Activated CD4-positive, CD25-positive, alpha-beta regulatory T cell treated with anti-CD3 and anti-CD28 coated beads, Interleukin-2, amount 50 U/mL, for 72 hours (primary cell): ENCODE measurements at places on chromosomes 3 and 15.
A peak's percentile ranks its signal among the peaks of the same experiment; 100 is the strongest.

DNA sequence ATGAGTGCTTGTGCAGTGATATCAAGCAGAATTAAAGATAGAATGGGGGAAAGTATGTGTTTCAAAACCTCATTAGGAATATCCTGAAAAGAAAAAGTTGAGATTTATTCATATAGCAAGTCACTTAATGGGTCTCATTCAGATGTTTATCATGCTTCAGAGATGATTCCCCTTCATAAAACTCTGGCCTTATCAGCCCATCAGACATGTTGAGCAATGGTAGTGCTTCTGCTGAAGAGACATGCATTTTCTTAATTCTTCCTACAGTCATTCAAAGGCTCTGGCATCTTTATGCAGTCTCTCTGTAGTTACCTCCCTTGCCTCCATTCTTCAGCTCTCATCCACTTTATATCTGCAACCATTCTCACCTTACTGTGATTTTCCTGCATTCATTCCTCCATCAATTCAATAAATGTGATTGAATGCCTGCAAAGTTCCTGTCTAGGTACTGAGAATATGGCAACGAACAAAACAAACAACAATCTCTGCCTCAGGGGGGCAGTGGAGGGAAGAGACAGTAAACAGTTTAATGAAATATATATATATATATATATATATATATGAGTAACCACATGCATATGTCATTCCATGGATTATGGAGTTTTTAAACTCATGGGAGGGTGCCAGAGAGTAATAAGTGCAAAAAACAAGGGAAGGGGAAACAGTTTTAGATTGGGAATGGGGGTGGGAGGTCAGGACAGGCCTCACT, 138.5 kb downstream of the NECTIN3 start:
- DNase-seq: no peak

- DNase-seq: peak; percentile 63
Observed at GRCh38 chr3:13657660-13658435, 108.9 kb downstream of the FBLN2 start.

GRCh38 chr15:39404767-39405181, 176.1 kb upstream of the THBS1 start:
- no peak for DNase-seq

GRCh38 chr3:168071591-168072322, 24.0 kb downstream of the GOLIM4 start:
- no peak for DNase-seq

- no peak for DNase-seq
Observed at GRCh38 chr15:43943511-43943910, 116.7 kb downstream of the WDR76 start.

DNA sequence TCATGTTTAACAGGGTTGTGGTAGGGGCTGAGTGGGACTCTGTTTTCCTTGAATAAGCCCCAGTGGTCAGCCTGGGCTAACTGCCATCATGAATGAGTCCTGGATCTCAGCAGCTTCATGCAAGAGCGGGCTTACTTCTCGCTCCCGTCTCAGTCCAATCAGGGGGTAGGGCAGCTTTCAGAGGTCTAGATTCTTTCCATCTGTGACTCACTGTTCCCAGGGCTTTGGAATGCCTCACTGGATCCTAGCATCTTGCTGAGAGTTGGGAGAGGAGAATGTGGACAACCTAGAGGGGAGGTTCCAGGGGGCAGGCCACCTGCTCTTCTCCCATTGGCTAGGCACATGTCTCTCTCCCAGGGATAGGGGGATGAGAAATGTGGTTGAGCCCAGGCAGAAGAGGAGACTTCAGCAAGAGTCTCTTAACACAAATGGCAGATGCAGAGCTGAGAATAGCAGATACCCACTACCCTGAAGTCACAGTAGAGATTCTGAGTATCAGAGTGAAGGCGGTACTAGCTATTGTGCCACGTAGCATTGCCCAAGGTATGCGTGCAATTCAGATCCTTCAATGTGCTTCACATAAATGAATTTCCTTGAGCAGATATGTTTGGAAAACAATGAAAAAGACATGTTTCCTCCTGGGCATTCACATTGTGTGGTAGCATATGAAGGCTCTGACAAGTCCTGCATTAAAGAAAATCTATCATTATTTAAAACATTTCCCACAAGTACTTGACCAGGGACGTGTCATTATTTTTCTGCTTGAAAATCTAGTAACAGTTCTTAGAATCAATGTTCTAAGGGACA, 257.7 kb upstream of the PROK2 start:
- DNase-seq: no peak

- no peak for DNase-seq
Observed at GRCh38 chr3:122893754-122894668, 99.1 kb downstream of the SLC49A4 start.

GRCh38 chr3:4525560-4526223, 32.5 kb downstream of the ITPR1 start:
- no peak for DNase-seq

DNA sequence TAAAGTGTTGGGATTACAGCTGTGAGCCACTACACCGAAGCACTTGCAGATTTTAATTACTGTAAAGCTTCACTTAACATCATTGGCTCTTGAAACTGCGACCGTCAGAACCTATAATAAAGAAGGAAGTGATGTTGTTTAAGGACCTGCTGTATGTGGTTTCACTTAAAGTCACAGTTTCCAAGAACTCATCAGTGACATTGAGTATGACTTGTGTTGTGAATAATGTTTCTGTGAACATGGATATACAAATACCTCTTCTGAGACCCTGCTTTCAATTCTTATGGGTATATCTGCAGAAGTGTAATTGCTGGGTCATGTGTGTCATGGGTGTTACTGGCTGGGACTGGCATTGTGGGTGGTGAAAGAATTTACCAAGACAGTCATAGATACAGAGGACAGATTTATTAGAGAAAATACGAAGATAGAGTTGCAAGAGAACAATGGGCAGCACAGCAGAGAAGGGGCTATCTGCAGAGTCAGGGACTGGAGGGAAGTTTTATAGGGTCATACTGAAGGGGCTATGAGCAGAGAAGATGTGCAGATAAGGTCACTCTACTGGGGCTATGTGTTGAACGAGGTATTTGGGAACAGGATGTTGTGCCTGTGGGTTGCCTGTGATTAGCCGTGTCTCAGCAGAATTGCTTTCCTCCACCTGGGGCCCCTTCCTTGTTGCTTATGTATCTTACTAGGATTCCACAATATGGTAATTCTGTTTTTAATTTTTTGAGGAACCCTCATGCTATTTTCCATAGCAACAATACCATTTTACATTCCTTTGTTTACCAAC, 4.5 kb downstream of the NDUFB5 start:
- DNase-seq: no peak

GRCh38 chr3:138692152-138692551, 83.6 kb downstream of the FAIM start:
- no peak for DNase-seq

DNA sequence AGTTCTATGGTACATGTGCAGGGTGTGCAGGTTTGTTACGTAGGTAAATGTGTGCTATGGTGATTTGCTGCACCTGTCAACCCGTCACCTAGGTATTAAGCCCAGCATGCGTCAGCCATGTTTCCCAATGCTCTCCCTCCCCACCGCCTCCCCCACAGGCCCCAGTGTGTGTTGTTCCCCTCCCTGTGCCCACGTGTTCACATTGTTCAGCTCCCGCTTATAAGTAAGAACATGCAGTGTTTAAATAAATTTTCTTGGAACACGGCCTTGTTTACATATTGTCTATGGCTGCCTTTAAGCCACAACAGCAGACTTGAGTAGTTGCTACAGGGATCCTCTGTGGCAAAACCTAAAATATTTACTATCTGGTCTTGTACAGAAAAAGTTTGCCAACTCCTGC, 41.3 kb upstream of the CORO2B start:
- DNase-seq: no peak

DNA sequence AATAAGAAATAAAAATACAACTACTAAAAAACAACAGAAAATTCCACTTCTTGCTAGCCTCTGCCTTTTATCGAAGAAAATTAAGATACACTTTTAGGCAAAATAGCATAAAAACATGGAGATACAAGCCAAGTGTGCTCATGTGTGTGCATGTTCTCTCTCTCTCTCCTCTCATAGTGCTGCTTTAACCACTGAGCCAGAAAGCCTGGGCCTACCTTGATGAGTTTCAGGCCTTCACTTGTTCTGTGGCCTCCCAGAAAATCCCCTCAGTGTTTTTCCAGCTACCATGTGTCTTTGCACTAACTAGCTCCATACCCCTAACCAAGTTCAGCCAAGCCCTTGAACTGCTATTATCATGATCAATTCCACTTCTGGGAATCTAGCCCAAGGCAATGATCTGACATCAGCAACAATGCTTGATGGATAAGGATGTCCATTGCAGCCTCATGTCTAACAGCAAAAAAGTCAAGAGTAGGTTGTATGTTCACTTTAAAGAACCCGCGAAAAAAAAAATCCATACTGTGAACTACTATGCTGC, 18.1 kb downstream of the CYP11A1 start:
- DNase-seq: no peak

GRCh38 chr3:112582244-112582874, 20.5 kb downstream of the SLC35A5 start:
- no peak for DNase-seq

DNA sequence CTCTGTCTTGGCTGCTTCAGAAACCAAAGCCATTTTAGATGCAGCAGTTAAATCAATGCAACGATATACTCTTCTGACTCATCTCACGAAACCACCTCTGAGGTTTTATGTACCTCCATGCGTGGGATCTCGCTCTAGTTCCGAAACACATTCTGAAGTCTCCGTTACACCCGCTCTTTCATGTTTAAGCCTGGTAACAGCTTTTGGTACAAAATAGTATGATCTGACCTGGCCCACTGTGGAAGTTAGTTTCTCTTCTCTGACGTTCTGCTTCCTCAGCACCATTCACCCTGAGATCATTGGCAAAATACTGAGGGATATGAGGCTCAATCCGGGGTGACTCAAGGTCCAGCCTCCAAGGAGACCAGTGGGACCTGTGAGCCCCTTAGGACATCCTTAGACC, 121.9 kb downstream of the TMEM266 start:
- no peak for DNase-seq

DNA sequence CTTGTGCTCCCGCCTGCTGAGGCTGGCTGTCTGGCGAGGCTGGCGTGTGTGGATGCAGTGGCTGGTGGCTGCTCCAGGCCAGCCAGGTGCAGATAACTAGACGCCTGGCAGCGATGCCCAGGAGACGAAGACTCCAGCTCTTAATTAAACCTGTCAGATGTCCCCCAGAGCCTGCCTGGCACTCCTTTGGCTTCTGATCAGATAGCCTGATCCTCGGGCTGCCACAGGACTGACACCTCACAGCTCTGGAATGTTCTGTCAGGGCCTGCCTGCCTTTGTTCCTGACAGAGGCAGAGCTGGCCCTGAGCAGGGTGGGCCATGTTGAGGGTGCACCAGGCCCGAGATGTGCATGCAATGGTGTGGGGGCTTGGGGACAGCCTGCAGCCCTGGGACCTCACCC, 36.5 kb downstream of the PLXNA1 start:
- no peak for DNase-seq

DNA sequence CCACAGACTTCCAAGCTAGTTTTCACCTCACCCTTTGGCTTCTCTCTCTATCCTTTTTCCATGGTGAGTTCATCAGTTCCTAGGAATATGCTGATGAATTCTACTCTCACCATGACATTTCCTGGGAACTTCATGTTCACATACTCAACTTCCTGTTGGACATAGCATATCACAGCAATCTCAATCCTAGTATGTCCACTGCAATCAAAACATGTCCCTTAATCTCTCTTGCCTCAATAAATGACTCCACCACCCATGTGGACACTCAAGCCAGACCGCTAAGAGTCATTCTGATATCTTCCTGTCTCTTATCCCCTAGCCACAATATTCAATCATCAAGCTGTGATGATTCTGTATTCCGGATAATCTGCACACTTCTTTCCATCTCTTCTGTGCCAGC, 66.7 kb upstream of the MME start:
- no peak for DNase-seq

GRCh38 chr3:42367903-42368302, 42.5 kb downstream of the LYZL4 start:
- no peak for DNase-seq

GRCh38 chr15:57149196-57149595, 227.1 kb upstream of the CGNL1 start:
- DNase-seq: no peak

GRCh38 chr15:69117431-69117871, 43.0 kb upstream of the GLCE start:
- no peak for DNase-seq

DNA sequence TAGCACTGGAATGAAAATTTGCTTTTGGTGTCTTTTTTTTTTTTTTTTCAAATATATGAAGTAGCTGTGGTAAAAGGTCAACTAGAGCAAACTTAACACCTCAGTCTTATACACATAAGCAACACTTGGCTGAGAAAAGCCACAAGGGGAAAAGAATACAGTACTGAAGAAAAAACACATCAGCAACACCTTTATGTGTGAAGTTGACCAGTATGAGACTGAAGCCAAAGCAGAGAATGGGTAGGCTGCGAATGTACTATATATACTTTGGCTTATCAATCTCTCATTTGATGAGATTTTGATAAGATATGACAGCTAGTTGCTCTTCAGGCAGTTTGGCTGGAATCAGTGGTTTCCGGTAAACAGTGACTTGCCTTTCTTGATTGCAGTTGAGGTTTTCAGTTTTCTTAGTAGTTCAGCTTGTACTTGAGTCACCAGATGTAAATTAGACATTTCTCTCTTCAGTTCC, 22.0 kb upstream of the ZCWPW2 start:
- no peak for DNase-seq

DNA sequence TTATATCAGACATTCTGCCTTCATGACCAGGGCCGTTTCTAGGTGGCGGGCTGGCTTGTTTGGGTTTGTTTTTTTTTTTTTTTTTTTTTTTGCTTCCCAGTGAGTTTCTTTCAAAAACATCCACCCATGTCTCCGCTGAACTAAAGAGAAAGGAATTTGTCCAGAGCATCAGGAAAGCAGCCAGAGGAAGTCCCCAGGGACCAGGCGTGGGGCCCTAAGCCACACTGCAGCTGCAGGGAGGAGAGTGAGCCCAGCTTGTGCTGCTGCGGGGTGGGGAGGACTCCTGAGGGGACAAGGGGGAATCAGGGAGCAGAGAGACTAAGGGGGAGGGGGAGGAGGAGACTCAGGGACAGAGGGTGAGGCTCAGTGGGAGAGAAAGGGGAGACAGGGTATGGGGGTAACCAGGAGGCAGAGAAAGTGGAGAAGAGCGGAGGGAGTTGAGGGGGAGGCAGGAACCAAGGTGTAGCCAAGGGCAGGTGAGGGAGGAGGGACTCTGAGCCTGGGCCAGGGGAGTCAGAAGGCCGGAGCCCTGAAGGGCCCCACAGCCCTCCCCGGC, 49.5 kb downstream of the CYP11A1 start:
- no peak for DNase-seq
